Suppressor macrophage treated with lipopolysaccharide for 4 hours (primary cell): ENCODE measurements at places on chromosomes 4 and X.

GRCh38 chr4:168522356-168522755 is 25.5 kb downstream of the PALLD start:
- no peak for DNase-seq

DNA sequence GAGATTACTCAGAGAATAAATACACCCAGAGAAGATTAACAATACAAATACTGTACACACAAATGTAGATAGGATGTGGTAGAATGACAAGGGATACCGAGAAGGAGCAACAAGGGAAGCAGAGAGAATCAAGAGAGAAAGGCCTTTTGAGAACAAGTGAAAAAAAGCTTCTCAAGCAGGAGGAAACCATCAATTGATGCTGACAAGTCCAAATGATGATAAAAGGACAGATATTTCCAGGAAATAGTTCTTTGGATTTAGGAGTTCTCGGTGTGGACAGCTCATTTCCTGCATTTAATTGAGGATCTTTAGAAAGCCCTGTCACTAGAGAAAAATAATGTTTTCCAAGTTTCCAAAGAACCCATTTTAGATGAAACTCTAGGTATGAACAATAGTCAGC is 48.1 kb downstream of the NPY5R start:
- no peak for DNase-seq

DNA sequence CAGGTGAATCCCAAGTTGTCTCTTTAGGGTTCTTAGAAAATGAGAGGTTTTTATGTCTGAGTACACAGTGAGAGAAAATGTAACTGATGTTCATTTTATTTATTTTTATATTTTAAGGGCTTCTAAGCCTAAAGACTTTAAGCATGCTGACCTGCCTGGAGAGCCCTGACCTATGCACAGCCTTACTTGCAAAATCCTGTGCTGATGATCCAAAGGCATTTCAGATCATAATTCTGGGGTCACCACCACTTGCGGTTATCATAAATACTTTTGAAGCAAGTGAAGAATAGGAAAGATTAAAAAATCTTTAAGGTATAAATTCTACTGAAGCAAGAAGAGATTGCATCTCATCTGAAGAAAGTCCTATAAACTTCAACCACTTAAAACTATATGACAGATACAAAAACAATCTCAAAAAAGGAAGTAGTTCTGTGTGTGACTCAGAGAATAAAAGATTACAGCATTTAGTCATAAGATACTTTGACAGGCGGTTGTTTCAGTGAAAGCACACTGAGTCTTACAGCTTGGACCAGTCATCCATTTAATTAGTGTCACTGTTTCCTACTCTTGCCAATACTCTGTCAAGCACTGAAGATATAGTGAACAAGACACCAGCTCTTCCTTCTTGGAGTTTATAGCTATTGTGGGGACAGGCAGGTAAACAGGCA is 245.2 kb upstream of the DIPK2B start:
- peak; percentile 74 for DNase-seq

DNA sequence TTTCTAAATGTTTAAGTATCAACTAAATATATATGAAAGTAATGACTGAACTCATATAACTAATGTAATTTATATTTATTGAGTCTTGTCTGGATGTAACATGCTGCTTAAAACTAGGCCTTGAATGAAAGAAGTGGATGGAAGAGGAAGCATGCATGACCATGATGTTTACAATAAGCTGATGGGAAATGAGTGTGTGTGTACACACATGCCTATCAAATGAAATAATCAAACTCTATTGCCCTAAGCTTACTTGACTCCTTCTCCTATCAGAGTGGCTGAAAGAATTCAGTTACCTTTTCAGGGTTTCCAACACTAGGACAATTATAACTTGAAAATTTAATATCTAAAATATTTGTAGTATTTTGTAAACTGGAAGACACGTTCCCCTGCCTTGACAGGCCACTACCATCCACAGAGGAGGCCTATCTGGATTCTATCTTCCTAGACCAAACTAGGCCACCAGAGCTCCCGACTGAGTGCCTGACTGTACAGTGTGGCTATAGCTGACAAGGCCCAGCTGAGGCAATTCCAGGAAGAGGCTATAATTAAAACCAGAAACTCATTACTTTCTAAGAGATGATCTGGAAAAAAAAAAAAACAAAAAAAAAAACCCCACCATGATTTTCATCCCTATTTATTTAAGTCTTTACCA is 7.6 kb downstream of the ARSJ start:
- no peak for DNase-seq

GRCh38 chr4:89067417-89067816 is 10.4 kb upstream of the FAM13A start:
- no peak for DNase-seq

- no peak for DNase-seq
Observed at GRCh38 chr4:136754810-136755530, 777.3 kb downstream of the PCDH18 start.

DNA sequence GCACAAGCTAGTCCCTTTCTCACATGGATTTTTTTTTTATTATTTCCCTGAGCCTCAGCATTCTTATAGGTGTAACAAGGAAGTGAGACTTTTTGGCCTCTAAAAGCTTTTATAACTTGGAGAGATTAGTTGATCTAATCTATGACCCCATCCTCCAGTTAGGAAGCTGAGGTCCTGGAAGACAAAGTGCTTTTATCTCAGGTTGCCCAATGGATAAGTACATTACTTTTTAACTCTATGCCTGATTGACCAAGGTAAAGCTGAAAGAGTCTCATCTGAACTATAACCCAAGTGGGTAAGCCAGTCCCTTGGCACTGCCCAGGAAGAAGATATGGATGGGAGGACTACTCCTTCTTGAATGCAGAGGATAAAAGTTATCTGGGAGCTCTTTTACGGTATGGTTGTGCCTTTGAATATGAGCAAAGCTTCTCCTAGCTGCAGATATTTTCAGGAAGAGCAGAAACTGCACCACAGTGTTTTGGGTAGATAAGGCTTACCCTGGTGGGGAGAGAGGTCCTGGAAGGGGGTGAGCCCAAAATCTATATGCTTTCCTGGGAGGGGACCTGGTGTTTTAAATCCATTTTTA is 40.2 kb downstream of the VSIG4 start:
- DNase-seq, result no peak

DNA sequence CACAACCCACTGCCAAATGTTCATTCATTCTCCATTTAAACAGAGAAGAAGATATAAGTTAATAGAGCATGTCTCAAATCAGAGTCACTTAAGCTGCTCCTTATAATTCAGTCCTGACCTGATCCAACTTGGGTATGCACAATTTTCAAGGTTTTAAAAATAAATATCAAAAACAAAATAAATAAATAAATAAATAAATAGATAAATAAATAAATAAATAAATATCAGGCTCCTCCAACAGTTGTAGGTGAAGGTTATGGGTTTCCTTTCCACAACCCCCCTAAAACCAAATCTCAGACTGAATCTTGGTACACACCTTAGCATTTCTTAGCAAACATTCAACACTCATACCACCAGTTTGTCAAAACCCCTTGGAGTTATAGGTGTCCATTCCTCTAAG is 204.4 kb downstream of the PARM1 start:
- DNase-seq, result no peak

DNA sequence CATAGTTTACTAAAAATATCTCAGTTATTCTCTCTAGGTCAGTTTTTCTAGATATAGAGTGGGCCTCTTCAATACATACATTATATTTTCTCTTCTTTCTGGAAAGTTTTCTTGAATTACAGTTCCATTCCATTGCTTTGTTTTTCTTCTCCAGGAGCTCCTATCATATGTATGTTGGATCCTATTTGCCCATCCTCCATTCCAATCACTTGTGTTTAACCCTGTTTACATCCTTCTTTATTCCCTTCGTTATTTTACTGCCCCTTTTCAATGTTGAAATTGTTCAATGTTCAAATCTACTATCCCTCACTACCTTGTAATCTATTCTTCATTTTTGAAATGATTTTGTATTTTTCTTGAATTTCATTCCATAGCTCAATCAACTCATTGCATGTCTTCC is 97.4 kb downstream of the IRF2 start:
- DNase-seq, result no peak

GRCh38 chr4:13876131-13876530 is 248.6 kb upstream of the BOD1L1 start:
- no peak for DNase-seq

DNA sequence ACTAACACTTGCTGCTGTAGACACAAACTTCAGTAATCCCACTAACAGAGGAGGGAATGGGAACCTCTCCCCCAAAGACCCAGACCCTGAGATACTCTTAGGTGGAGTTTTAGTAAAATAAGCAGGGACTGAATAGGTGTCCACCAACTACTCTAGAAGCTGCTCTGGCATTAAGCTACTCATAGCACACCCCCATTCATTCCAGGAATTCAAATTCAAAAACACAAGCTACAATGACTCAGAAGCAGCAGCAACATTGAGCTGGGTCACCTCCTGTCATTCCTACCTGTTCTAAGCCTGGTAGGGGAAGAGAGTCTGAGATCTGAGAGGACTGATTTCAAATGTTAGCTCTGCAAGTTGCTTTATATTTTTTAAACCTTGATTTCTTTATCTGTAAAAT is 135.4 kb upstream of the FRMPD4 start:
- DNase-seq, result no peak

GRCh38 chr4:186058253-186058979 is 10.5 kb upstream of the TLR3 start:
- DNase-seq, result no peak

DNA sequence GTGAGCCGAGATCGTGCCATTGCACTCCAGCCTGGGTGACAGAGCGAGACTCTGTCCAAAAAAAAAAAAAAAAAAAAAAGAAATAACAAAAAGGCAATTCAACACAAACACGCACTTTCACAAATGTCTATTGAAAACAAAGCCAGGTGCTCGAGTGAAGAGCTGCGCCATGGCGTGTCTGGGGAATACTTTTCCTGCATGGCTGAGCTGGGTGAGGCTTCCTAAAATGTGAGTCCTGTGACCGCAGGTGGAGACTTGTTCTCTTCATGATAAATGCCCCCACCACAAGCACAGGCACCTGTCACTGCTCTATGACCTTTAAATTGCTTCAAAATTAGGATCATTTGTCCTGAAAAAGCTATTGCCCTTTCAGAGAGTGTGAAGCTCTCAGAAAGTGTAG is 4.0 kb upstream of the ABLIM2 start:
- no peak for DNase-seq

DNA sequence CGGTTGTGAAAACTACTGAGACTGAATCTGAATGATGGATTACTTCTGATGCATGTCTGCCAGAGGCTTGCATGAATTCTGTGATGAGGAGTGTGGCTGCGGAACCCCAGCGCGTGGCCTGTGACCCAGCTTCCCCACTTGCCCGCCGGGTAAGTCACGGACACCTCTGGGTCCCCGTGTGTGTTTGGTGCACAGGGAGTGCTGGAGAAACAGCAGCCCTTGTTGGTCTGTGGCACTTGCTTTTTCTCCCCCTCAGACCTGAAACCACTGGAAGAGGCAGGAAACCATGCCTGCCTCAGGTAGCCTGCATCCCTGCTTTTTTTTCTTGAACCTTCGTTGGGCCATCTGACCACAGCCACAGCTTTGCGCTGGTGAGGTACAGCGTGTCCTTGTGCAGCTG is 51.9 kb upstream of the TADA2B start:
- no peak for DNase-seq

DNA sequence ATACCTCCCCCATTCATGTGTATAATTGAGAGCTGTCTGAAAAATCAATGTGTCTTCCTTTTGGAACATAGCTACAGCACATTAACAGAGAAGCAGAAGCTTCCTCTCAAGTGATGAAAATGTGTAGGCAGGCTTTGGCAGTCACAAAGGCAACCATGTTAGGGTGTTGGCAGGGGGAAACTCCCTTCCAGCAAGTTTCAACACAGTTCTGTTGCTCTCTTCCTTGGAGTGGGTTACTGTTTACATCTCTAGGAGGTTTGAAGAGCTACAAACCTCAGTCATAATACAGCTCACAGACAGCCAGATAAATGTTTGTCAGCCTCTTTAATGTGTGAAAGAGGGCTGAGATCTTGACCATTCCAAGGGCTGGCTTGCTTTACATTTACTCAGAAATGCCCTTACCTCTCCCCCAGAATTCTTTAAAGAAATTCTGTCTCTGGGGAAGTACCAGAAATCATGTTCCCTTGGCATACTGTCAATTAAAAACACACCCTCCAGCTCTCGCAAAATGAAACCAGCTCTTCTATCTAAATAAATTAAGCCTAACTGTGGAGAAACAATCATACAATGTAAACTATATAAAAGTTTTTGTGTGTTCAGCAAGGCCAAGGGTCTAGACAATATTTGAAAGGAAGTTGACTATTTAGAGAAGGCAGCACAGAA is 18.9 kb downstream of the ZBTB33 start:
- peak; percentile 73 for DNase-seq

DNA sequence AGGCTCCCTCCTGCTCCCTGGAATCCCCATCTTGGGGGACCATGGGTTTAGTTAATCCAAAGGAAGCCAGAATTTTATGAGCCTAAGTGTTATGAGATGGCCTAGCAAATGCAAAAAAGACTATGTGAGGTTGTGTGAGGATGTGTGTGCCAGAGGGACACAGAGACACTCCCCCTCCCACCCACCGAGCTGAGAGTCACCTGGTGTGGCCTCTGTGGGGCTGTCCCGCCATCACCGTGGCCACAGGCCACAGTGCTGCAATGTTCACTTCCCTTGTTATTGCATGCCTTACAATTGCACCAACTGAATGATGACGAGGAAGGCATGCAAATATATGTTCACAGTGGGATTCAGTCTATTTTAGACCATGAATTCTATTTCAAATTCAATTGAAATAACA is 601 bp upstream of the FGFBP2 start:
- DNase-seq, result peak; percentile 37
